ENCODE measurements at places on chromosomes 7 and 10.

DNA sequence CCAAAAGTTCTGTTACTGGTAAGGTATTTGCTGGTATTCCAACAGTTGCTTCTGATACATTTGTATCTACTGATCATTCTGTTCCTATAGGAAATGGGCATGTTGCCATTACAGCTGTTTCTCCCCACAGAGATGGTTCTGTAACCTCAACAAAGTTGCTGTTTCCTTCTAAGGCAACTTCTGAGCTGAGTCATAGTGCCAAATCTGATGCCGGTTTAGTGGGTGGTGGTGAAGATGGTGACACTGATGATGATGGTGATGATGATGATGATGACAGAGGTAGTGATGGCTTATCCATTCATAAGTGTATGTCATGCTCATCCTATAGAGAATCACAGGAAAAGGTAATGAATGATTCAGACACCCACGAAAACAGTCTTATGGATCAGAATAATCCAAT is 131.0 kb downstream of the AASS start:
- peak; percentile 4 for DNase-seq

- DNase-seq, result no peak
Observed at GRCh38 chr10:63503395-63503794, 17.8 kb upstream of the REEP3 start.

DNA sequence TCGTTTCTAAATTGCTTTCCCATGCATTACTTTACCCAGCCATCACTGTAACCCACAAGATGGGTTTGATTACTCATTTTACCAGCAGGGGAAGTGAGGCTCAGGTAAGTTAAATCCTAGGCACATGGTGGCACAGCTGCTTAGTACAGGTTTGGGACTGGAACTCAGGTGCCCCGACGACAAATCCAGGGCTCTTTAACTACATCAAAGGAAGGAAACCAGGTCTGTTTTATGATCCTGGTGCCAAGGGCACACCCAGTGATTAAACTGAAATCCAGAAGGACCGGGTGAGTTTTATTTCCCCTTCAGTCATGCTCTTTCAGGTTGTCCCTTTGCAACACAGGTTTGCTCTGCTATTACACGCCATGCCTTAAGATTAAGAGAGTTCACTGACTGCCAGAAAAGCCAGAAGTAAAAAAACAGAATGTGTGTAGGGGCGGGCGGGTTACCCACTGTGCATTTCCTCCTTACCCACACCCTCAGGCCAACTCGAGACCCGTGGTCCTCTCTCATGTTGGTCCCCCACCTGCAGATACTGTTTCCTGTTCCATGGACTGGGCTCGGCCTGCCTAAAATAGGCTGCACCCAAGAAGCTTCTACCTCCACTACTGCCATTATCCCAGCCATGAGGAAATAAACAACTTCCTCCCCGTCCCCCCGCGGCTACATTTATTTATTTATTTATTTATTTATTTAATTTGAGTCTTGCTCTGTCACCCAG is 55.1 kb upstream of the KDM7A start:
- no peak for DNase-seq

DNA sequence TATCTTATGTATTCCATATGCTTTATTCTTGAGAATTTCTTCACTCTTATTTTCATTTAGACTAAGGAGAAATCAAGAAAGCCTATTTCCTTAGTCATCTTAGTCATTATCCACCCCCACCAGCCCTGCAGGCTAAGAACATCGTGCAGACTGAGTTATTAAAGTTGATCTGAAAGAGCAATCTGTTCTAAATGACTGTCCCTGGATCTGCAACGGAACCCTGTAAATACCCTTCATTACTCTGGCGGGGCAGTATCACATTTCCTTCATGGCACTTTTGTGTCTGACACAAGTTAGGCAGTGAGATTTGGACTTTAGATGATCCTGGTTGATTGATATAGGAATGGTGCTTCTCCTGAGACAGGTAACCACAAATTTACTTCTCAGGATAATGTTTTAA is 3.5 kb upstream of the MYPN start:
- peak; percentile 87 for DNase-seq

GRCh38 chr7:9796241-9796640 is 1177.4 kb upstream of the PHF14 start:
- DNase-seq, result no peak

DNA sequence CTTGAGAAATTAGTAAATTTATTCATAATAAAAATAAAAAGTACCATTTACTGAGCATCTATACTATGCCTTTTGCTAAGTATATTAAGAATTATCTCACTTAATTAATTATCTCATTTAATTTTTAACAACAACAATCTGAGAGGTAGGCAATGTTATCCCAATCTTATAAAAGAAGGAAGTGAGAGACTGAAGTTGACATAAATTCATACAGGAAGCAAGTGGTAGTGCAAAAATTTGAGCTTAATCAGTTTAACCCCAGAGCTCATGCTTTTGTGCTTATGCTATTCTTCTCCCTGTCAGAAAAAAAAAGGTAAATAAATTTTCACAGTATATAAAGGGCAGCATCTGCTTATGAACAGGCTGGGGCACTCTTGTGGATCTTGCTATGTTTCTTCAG is 2.7 kb upstream of the LIPF start:
- DNase-seq, result no peak

DNA sequence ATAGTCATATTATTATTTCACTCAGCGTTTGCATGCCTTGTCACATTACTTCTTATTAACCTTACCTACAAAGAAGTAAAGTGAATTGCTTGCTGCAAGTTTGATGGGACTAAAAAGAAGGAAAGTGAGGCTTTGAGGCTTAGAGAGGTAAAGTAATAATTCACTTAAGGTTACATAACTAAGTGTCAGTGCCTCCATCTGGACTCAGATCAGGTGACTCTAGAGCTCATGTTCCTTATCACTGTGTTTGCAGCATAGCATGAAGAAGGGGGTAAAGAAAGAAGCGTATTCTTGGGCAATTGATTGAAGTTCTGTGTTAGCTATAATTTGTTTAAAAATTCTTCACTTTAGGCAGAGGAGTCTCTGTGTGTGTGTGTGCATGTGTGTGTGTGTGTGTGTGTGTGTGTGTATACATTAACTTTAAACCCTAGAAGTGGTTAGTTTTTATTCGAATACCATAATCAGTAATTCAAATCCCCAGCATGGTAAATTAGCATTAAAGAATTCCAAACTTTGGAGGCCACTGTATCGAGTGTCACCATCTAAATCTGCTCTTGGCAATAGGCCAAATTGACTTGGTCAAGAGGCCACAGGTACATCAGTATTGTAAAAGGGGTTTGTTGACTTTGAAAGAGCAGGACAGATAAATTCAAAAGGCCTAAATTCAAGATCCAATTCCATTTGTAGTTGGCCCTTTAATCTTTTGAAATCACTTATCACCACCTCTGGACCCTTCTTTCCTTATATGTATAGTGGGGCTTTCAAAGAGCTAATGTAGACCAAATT is 2.2 kb upstream of the PON3 start:
- DNase-seq, result no peak

DNA sequence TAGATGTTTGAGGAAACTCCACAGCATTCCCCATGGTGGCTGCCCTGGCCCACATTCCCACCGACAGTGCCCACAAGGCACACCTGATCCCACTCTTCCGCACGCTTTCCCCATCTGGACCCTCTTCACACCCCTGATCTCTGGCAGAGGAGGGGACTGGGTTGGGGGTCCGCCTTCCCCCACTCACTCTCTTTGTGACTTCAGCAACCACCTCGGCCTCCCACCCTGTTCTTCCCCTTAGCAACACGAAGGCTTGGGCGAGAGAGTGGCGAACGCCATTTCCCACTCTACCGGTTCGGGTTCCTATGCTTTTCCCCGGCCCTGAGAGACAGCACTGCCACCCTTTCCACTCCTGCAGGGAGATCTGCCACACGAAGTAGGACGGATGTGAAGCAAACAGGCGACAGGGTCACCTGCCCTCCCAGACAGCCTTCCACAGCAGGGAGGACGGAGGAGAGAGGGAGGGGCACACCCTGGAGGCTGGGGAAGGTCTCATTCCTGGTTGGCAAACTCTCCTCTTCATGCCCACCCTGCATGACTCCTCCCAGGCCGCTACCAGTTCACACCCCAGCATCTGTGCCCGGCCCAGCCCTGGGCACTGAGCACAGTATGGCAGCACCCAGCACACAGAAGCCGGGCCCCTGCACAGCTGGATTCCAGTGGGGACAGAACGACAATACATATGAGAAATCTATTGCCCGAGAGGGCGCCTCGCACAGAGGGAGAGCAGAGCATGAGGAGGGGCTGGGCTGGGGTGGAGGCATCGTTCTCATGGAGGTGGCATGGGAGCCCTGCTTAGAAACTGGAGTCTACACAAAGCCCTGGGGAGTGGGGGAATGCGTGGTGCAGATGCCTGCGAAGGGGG is 93.5 kb downstream of the PAXIP1 start:
- no peak for DNase-seq
